Esophagus muscularis mucosa (tissue), 4 donors: ENCODE measurements at places on chromosomes 7 and 10.

GRCh38 chr10:554182-554848 lies 135.2 kb downstream of the DIP2C start:
- DNase-seq: no peak

GRCh38 chr7:36286226-36286625 lies 103.4 kb upstream of the ANLN start:
- DNase-seq: no peak

DNA sequence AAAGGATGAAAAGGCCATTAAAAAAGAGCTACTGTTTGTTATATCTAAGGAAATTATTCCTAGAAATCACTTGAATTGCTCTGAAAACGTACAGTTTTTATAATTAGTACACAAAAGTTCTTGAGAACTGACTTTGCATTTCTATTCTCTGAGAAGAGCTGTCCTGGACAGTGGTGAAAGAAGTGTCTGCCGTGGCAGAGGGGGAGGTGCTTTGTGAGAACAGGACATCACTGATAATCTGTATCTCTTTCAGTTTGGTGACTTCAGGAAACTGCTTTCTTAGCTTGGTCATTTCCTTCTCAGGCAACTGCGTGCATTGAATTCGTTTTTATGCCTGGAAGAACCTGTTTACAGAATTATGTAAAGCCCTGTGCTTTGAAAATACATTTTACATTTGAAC lies 52.1 kb downstream of the POLL start:
- no peak for DNase-seq

DNA sequence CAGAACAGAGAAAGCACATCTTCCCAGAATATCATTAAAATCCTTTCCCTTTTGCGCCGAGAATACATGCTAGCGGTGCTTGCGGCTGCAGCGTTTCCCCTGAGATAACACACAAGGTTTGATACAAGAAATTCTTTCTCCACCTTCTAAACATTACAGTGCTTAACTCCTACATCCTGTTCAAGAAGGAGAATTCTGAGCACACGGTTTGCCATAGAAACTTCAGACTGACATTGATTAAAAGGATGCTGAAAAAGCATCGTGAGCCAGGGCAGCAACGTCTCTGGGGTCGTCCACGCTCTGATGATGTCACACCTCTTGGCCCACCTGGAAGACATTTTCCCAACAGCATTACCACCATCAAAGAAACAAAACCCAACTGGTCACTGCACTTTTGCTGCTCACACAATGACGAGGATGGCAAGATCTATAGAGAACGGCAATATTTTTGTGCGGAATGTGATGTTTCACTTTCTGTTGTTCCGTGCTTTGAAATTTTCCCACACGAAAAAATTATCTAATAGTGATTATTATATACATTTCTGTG lies 27.0 kb upstream of the PRSS1 start:
- DNase-seq: no peak

GRCh38 chr7:16615228-16615627 lies 30.3 kb downstream of the ANKMY2 start:
- DNase-seq: no peak

GRCh38 chr7:54888734-54889082 lies 129.7 kb upstream of the SEC61G start:
- DNase-seq: no peak

DNA sequence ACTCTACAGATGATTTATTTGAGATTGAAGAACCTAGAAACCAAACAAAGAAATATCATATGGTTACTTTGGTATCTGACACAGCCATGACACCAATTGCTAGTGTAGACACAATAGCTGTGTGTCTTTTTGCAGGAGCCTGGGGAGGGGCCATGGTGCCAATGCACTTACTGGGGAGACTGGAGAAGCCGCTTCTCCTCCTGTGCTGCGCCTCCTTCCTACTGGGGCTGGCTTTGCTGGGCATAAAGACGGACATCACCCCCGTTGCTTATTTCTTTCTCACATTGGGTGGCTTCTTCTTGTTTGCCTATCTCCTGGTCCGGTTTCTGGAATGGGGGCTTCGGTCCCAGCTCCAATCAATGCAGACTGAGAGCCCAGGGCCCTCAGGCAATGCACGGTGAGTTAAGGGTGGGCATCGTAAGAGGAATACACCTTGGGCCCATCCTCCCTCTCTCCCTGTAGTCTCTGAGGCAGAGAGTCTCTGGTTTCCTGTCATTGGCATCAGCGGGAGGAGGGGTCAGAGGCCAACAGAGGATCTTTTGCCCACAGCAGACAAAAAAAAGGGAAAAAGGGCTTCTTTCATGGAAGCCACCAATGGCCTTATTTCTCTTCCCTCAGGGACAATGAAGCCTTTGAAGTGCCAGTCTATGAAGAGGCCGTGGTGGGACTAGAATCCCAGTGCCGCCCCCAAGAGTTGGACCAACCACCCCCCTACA lies 1.2 kb downstream of the TMEM139 start:
- DNase-seq: no peak

DNA sequence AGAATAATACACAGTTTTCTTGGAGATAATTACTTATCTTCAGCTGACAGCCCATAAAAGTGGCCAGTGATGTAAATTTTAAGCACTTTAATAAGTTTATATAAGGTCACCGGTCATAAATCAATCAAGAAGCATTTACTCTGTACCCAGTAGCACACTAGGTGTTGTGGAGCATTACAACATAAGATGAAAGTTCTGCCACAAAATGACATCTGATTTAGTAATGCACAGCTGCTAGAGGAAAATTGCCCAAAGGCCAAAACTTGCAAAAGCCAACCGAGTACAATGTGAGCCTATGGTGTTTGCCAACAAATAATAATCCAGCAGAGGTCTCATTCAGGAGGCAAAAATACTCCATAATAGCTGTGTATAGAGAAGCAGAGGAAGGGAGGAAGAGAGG lies 63.6 kb downstream of the GPR37 start:
- DNase-seq: no peak

- DNase-seq: no peak
Observed at GRCh38 chr7:87548123-87548919, 52.4 kb downstream of the ABCB1 start.

- no peak for DNase-seq
Observed at GRCh38 chr10:91864099-91864498, 45.2 kb downstream of the FGFBP3 start.

- DNase-seq: no peak
Observed at GRCh38 chr7:74479066-74479781, 25.5 kb downstream of the GTF2IRD1 start.

- no peak for DNase-seq
Observed at GRCh38 chr10:72250666-72251065, 23.1 kb upstream of the DDIT4 start.

GRCh38 chr7:123601530-123601929 lies at the start of gene ASB15:
TSS of gene ASB15 (plus strand) at chr7:123601821. CDS start at chr7:123614503, 12,682 bp downstream.
- no peak for DNase-seq

DNA sequence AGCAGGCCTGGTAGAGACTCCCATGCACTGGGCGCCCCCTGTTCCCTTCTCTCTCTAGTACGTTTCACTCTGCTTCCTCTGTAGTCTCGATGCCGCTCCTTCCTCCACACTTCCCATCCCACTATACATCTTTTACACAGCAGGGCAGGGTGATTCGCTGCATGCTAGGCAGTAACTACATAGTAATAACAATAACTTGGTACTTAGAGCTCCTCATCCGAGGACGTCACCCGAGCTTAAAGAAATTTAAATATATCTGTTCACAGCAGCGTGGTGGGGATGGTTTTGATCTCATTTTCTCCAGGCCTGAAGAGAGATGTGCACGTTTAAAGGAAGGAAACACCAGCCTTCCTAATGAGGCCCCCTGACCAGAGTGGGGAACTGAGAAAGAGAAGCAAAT lies 276.9 kb downstream of the SKAP2 start:
- peak; percentile 82 for DNase-seq

DNA sequence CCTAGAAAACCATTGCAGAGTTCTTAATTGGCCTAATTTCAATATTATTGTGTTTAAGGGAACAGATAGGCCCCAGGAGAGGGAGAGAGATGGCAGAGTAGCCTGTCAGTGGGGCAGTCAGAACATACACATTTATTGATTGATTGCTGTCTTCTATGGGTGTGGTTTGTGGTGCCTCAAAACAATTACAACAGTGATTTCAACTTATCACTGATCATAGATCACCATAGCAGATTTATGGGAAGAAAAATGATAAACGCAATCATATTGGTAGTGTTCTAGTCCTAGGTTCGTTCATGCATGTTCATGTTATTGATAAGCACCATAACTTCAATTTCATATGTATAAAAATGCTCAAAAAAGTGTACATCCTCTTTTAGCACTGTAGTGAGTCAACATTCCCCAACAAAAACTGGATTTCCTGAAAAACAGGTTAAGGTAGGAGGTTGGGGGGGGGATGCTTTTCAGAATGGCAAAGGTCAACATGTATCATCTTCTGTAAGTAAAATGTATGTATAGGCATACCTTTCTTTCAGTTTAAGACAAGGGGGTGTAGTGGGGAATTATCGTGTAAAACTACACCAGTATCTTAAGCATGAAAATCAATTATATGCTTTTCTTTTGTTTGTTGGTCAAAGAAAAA lies 1.1 kb upstream of the TNKS2 start:
- no peak for DNase-seq

DNA sequence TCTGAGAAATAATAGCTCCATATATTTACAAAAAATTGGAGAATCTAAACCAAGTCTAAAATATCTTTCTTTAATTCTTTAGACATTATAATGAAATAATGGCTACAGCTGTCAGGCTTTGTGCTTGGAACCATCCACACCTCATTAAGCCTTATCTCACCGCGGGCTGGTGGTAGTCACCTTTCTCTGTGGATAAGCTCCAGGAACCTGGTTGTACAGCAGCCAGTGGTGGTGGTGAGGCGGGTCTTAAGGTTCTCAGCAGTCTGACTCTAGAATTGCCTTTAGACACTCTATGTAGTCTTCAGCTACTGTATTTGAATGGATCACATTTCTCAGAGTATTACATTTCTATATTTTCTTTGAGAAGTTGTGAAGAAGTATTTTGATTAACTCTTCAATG lies 34.2 kb downstream of the CUL1 start:
- no peak for DNase-seq

DNA sequence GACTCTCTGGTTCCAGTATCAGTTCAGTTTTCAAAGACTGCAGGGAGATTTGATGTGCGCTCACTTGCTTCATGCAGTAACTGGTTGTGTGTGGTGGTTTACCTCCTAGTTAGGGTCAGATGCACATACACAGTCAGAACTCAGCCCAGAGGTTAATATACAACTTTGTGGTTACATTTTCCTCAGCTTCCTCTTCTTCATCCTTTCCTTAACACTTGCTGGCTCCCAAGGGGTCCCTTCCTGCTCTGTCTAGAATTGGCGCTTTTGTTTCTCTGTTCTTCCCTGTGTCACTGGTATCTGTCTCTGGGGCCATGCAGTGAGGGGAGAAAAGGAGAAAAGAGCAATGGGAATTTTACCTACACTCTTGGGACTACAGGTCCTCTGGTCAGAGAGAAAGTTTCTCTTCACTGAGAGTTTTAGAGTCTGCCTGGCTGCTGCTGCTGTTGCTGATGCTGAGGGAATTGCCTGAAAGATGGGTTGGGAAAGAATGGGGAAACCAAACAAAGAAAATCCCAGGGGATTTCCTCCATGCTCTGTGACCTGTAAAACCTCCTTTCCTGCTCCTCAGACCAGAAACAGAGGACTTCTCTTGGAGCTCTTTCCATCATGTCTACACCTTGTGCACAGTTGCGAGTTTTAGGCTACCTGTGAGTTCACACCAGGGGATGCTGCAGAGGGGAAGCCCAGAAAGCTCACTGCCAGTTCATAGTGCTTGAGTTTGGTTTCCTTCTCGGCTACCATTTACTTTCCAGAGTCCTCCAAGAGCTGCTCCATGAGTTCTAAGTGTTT lies 74.6 kb downstream of the WDFY4 start:
- no peak for DNase-seq

DNA sequence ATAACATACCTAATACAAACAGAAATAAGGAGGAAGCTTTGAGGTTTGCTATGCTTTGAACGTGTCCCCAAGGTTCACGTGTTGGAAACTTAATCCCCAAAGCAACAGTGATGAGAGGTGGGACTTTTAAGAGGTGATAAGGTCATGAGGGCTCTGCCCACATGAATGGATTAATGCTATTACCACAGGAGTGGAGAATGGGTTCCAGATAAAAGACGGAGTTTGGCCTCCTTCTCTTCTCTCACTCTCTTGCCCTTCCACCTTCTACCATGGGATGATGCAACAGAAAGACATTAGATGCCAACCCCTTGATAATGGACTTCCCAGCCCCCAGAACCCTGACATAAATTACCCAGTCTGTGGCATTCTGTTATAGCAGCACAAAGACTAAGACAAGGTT lies 9.6 kb downstream of the ITGB1 start:
- DNase-seq: no peak

- DNase-seq: no peak
Observed at GRCh38 chr10:58791137-58791536, 278.5 kb downstream of the BICC1 start.

GRCh38 chr7:77326131-77326530 lies 90.0 kb downstream of the GSAP start:
- DNase-seq: no peak

GRCh38 chr7:100609958-100610357 lies 2.4 kb upstream of the MOSPD3 start:
- no peak for DNase-seq

- DNase-seq: no peak
Observed at GRCh38 chr7:101410743-101411507, 48.2 kb downstream of the COL26A1 start.

- DNase-seq: no peak
Observed at GRCh38 chr10:20256969-20257368, 440.7 kb downstream of the PLXDC2 start.

- no peak for DNase-seq
Observed at GRCh38 chr10:59301067-59301754, 61.1 kb downstream of the FAM13C start.

DNA sequence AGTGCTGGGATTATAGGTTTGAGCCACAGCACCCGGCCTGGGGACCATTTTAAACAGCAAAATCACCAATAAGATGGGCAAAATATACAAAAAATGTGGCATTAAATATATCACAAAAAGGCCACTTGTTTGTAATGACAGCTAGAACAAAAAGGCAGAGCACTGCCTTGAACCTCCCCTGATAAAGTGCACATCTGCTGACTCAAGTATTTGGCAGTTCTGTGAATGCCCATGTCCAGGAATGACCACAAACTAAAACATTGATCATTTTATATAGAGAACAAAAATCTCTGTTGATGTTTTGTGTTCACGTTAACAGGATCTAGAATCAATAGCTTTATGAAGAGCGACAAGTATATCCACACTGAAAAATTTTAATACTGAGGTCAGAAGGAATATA lies 21.5 kb downstream of the HERC4 start:
- DNase-seq: no peak

GRCh38 chr10:95693071-95693667 lies 558 bp downstream of the TCTN3 start:
- no peak for DNase-seq

DNA sequence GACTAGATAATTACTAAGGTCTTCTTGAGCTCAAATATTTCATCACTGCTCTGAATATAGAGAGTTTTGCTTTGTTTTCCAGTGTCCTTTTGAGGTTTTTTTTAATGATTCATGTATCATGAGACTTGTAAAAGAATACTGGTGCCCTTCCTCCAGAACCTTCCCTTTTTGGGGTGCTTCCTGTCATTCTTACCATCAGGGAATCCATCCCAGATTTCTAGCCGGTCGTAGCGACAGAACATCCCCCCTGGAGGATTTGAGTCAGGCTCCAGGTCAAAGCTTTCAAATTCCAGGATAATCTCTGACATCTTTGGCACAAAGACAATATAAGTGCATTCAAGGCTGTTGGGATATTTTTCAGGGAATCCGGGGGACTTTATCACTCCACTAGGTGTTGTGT lies 71.0 kb downstream of the NRP1 start:
- DNase-seq: no peak

- DNase-seq: no peak
Observed at GRCh38 chr10:67978749-67979148, 94.3 kb downstream of the SIRT1 start.

GRCh38 chr7:137633133-137633532 lies 213.6 kb downstream of the DGKI start:
- DNase-seq: no peak
